ENCODE measurements at places on chromosomes 1 and 21.

GRCh38 chr1:180507795-180508724, 5.7 kb upstream of the ACBD6 start:
- DNase-seq: peak; percentile 10

- DNase-seq: no peak
These were observed 63.6 kb upstream of the ZBTB40 start for GRCh38 chr1:22387919-22388580.

- DNase-seq: no peak
These were observed 534.4 kb upstream of the CAMK1G start for GRCh38 chr1:209048941-209049669.

DNA sequence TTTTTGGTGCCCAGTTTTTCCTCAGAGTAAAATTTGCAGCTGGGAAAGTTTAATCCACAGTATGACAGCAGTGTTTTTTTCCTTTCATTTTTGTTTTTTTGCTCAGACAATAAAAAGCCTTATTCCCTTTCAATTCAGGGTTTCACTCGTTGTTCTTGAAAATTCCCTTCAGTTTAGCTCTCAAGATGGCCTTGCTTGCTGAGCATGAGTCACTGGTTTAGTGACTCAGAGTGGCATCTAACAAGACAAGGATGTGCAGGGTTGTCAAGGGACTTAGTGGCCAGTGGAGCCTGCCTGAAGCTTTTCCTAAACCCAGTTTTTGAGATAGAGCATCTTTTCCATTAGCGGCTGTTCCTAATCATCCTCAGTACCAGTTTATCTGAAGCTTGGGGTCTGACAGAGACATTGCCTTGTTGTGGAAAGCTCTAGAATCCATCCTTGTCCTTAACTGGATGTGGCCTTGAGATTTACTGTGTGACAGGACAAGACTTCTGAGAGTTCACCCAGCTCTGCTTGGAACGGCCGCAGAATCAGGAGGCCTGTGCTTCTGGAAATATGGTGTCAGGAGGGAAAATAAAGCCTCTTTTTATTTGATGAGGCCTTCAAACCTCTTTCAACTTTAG, 48.4 kb upstream of the DNAJC6 start:
- no peak for DNase-seq

DNA sequence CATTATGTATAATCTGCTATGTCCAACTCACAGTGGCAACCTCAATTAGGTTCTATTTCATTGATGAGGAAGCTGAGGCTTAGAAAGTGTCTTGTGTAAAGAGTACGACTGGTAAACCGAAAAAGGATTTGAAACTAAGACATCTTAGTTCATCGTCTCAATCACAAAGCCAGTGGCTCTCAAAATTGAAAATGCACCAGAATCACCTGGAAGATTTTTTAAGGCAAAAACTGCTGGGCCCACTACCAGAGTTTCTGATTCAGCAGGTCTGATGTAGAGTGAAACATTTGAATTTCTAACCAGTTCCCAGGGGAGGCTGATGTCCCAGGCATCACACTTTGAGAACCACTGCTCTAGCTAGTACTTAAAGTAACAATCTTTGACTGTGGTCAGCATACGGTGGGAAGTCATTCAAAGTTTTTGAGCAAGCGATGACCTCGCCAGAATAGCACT, 5.2 kb upstream of the LRRC53 start:
- DNase-seq: no peak

GRCh38 chr1:33305816-33306652, 14.9 kb downstream of the A3GALT2 start:
- no peak for DNase-seq

DNA sequence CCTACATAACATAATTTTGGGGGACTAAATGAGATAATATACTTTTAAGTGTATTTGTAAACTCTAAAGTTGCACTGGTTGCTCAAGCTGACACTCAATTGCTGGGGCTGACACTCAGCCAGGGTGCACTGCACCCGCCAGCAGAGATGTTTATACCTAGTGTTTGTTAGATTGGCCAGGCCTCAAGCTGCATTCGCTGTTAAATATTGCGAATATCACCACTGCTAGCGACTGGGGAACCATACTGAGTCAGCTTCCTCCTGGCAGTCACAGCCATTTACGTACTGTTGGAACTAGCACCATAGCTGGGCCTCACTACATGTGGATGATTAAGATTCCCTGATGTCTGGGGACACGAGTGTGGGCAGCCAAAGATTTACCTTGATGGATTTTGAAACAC, 12.7 kb upstream of the RWDD3 start:
- DNase-seq: no peak

Measured in Kasumi-1 (cell line).